ENCODE measurements at places on chromosomes 3 and 15. TPM values are rescaled to one million over a fixed set of nuclear protein-coding genes. Genes with fewer than 3 reads are reported as not detected.

FAM174B gene
- total RNA-seq, result 3.3 TPM

GRCh38 chr3:15181511-15181910, 24.5 kb upstream of the CAPN7 start:
- no peak for DNase-seq
- no peak overlapping the region for H3K4me3 ChIP-seq
- no peaks in the 10 kb centered on the region for H3K36me3 ChIP-seq

DNA sequence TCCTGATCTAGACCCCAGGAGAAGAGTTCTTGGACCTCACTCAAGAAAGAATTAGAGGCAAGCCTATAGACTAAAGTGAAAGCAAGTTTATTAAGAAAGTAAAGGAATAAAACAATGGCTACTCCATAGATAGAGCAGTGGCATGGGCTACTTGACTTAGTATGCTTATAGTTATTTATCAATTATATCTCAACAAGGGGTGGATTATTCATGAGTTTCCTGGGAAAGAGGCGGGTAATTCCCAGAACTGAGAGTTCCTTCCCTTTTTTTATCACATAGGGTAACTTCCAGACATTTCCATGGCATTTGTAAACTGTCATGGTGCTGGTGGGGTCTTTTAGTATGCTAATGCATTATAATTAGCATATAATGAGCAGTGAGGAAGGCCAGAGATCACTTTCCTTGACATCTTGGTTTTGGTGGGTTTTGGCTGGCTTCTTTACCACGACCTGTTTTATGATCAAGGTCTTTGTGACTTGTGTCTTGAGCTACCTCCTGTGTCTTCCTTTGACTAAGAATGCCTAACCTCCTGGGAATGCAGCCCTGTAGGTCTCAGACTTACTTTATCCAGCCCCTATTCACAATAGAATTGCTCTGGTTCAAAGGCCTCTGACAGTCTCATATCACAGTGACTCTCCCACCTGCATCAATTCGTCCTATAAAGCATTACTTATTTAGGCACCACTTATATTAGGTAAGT, 35.3 kb upstream of the PLSCR2 start:
- H3K36me3 ChIP-seq, result peaks cover 20% of the 10 kb centered on the region
- H3K27me3 ChIP-seq, result peaks cover 2% of the 10 kb centered on the region
- H3K4me1 ChIP-seq, result peaks cover 57% of the 10 kb centered on the region
- no peak overlapping the region for H3K27ac ChIP-seq

DNA sequence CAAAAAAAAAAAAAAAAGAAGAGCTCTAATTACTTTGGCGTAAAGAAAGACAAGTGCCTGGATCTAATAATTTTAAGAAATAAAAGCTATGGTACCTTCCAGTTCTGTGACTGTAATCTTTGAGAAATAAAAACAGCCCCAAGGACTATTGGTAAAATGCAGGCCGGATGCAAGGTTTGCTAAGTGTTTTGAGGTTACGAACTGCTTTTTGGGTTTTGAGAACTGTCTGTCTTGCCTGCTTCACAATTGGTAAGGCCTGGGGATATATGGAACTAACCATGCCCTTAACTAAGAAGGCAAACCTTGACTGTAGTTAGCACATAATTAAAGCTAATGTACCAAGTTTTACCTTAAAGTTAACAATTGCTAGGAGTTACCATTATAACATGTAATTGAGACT, 388.4 kb upstream of the CBLB start:
- H3K4me1 ChIP-seq, result peaks cover 2% of the 10 kb centered on the region
- H3K27ac ChIP-seq, result no peak overlapping the region
- no peak for DNase-seq
- H3K4me3 ChIP-seq, result no peak overlapping the region

DNA sequence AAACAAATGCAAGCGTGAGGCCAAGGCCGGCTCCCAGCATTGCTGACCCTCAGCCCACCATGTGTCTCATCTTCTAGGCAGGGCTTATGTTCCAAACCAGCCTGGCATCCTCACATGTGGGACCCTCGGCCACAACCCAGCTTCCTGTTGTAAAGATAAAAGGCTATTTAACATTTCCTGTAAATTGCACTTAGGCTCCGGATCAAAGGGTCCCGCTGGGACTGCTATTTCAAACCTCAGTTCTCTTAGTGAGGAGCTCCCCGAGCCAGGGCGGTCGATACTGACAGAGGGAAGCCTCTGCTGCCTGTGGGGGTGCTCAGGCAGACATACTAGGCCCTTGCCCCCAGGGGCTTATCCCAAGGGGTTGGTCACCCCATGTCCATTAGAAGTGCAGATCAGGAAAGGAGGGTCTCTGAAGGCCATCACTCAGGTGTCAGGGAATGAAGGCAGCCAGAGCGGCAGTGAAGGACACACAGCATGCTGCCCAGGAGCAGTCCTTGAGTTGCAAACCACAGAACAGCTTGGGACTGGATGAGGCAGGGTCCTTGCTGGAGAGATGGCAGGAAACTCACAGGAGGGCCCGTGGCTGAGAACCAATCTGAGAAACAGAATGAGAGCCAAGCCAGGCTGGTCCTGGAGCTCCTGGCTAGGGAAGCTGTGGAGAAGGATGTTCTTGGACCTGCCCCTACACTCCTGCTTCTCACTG, 239.9 kb downstream of the TLE3 start:
- H3K36me3 ChIP-seq, result no peaks in the 10 kb centered on the region
- peaks cover 3% of the 10 kb centered on the region for H3K27me3 ChIP-seq
- H3K4me1 ChIP-seq, result peaks cover 3% of the 10 kb centered on the region

Measured in activated CD8-positive, alpha-beta memory T cell treated with anti-CD3 and anti-CD28 coated beads, Interleukin-2, amount 10 ng/mL, durations not matched to agents 7 days and 5 days (primary cell).